Natural killer cell (primary cell): ENCODE measurements at places on chromosomes 2 and 18. TPM values are rescaled to one million over a fixed set of nuclear protein-coding genes. Genes with fewer than 3 reads are reported as not detected.

The MSTN gene
- total RNA-seq = not detected

The IL1F10 gene
- total RNA-seq = not detected

DNA sequence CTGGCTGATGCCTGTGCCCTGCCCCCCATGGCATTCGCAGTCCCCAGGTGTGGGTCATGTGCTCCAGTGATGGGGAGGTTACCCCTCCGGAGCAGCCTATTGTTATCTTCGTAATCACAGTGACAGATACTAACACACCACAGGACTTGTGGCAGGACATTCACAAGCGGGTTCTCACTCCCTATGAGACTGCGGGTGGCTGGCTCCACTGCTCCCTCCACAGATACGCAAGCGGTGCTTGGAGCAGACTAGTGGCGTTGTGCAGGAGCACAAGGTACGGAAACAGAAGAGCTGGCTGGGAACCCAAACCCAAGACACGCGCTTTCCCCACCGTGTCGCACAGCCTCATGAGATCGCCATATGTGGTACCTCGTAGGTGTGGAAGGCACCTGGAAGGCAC is 52.2 kb downstream of the ACKR3 start:
- DNase-seq = no peak

GRCh38 chr2:134647607-134648256 is 71.1 kb downstream of the TMEM163 start:
- no peak for DNase-seq

GRCh38 chr18:7760967-7761948 is 194.1 kb downstream of the PTPRM start:
- DNase-seq = no peak

GRCh38 chr2:33614190-33614589 is 15.1 kb upstream of the FAM98A start:
- DNase-seq = no peak

GRCh38 chr2:135980434-135981079 is 4.9 kb downstream of the DARS1 start:
- no peak for DNase-seq
